CD8-positive, alpha-beta memory T cell (primary cell): ENCODE measurements at places on chromosomes 13 and 19. TPM values are rescaled to one million over a fixed set of nuclear protein-coding genes. Genes with fewer than 3 reads are reported as not detected.

- DNase-seq: no peak
These were observed 161.6 kb upstream of the OBI1 start for GRCh38 chr13:78820541-78820940.

GRCh38 chr13:75418997-75419396 lies 63.0 kb downstream of the TBC1D4 start:
- DNase-seq: no peak

DNA sequence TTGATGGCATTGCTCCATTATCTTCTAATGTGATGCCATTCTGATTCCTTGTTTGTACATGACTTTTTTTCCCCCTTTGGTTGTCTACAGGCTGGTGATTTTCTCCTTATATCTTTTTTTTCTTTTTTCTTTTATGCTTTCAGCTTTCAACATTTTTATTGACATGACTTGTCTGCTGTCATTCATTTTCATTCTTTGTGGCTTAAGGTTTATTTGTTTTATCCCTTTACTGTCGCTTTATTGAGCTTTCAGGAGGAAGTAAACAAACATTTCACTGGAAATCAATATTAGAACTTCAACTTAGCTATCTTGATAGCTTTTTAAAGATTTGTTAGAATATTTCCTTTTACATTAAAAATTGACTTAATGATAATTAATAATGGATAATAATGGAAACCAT lies 9.7 kb downstream of the ITM2B start:
- DNase-seq: no peak

- no peak for DNase-seq
These were observed 782.0 kb downstream of the SLITRK1 start for GRCh38 chr13:83100237-83100636.

GRCh38 chr13:72536714-72537394 lies 190.6 kb downstream of the MZT1 start:
- no peak for DNase-seq

DNA sequence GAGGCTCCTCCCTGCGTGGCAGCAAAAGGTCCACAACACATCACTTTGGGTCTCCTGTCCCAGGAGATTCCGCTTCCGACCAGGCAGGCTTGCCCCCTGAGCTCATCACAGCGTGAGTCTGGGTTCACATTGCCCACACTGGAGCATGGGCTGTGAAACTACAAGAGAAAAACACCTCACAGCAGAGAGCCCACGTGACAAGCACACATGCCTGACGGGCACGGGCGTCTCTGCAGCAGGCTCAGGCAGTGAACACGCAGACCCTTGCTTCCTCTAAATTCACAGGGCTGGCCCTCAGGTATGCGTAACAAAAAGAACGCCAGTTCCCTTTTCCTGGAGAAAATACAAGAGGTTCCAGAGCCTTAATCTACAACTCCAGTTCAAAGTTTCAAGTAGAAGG lies 41.9 kb downstream of the RASA3 start:
- no peak for DNase-seq

DNA sequence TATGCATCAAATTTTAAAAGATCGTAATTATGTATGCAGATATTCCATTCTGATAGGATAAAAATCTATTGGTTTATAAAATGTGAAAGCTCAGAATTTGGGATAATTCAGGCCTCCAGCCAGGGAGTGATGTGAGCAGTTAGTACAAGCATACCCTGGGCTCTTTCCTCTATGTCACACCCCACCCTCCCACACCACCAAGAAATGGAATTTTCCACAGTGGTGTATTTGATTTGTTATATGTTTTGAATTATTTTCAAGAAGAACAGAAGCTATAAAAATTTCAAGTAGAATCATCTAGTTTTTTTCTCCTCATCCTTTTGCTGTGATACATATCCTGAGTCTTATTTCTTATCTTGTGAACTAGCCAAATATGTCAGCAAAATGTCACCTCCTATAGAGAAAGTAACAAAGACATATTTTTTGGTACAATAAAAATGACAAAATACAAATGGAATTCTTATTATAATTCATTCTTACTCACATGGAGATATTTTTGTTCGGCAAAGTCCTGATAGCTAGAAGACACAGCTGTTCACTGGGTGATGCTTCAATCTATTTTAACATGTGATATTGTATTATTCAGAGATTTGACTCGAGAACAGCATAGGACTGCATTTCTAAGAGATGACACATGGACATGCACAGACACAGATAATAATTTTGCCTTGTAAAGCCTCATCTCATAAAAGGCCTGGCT lies 61.2 kb upstream of the FRY start:
- no peak for DNase-seq

DNA sequence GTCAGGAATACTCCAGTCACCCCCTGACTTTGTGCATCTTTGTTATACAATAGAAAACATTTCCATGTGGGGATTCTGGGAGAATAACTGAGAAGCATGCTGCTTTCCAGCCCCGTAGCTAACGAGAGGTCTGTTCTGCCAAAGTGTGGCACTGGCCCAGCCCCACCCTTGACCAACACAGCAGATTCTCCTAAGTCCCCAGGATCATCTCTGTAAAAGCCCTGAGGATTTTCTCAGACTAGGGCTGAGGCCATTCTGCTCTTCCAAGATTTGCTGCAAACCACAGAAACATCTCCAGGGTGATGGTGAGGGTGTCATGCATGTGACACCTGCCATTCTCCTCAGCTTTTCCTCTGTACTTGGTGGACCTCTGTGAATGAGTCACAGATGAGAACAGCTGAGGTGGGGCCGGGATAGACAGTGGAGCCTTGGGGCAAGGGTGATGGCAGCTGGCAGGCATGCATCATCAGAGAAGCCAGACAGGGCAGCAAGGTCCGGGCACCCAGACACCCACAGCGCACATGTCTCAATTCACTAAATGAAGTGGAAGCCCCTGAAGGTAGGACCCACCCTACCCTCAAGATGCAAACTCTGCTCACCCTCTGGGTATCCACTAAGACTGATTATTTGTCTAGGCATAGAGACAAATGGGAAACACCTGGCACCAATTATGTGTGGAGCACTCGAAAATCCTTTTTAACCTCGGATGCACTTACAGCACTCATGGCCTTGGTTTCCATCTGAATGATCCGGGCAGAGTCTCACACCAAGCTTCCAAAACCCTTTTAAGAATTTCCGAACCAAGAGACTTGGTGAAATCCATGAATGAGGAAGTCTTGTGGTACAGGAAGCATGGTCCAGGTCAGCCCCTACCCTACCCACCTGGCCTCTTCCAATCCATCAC lies 20.1 kb upstream of the DOCK9 start:
- DNase-seq: no peak

DNA sequence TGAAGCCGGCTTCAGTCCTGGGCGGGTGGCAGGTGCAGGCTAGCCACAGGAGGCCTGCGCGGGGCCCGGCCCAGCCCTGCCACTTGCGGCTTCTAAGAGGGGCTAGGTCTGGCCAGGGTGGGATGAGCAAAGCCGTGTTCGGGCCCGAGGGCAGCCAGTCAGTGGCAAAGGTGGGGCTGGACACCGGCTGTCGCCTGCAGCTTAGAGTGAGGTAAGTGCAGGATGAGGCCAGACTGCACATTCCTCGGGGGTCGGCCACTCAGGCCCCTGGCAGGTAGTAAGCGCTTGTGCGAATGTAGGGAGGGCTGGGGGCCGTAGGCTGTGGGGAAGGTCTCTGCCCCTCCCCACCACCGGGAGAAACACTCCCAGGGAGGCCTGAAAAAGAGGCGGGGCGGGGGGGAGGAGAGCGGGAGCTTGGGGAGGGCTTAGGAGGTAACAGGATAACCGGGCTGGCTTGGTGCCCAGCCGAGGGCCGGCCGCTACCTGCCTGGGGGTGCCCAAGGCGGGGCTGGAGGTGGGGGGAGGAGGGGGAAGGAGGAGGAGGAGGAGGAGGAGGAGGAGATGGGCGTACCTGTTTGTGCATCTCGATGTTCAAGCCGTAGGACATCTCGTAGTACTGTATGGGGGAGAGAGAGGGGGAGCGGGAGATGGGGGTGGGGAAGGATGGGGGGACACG lies 6.4 kb downstream of the TLE5 start:
- DNase-seq: no peak

DNA sequence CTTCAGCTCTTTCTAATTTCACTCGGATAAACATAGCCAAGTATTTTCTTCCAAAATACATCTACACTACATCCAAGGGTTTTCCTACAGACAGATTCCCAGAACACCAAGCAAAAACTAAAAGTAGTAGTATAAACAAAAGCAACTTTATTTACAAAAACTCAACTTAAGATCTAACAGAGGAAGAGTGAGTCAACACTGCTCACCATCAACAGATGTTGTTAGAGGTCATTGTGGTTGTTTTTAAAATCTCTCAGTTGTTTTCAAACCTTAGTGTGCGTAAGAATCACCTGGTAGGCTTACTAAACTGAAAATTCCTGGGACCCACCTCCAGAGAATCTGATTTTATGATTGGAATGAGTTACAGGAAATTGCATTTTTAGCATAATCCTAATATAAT lies 631.7 kb upstream of the SGCG start:
- DNase-seq: no peak

GRCh38 chr13:99124794-99125316 lies 75.8 kb upstream of the UBAC2 start:
- no peak for DNase-seq

GRCh38 chr13:42946927-42947326 lies 45.1 kb downstream of the EPSTI1 start:
- DNase-seq: no peak

DNA sequence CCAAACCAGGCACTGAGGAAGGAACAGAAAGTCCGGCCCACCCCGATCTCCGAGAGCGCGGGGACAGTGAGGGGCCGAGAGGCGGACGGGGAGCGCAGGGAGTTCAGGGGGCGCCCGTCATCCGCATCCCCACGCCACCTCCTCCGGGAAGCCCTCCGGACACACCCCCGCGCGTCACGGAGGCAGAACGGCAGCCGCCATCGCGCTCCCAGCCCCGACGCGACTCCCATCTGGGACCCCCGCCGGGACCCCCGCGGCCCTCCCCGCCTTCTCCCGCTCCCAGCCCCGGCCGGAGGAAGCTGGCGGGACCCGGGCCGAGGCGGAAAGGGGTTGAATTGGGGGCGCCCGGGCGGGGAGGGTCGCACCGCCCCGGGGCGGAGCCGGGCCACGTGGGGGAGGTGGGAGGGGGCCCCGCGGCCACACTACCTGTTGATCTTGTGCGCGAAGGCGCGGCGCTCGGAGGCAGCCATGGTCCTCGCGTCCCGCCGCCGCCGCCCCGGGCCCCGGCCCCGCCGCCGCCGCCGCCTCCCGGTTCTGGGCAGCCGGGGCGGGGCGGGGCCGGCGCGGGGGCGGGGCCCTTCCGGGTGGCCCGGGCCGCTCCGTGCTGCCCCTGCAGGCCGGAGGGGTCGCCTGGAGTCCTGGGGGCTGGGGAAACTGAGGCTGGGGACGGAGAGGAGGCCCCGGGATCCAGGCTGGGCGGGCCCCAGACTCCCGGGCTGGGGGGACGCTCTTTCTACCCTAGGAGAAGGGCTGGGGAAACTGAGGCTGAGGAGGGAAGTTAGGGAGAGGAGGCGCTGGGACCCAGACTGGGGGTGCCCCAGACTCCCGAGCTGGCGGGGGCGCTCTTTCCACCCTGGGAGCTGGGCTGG lies at the start of gene DOCK6:
TSS of gene DOCK6 (minus strand) at position 554 of the 869 bp plus-strand sequence. CDS start at position 470, 84 bp downstream.
- DNase-seq: no peak

- DNase-seq: no peak
These were observed 180.6 kb downstream of the KDM4B start for GRCh38 chr19:5149508-5149907.

GRCh38 chr13:84648069-84648640 lies 765.9 kb upstream of the SLITRK1 start:
- no peak for DNase-seq

DNA sequence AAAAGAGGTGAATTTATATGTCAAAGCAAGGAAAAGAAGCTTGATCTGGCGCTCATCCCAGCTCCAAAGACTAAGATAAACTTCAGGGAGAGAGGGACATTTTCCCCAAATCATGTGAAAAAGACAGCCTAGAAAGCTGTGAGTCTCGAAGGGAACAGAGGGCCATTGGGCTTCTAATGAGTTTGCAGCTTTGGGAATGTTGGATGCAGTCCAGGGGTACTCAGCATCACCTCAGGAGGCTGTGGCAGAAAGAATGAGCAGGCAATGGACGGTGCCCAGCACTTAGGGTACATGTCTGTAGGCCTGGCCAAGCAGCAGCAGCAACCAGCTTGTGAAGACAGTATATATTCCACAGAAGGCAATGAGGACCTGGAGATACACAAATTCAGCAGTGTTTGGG lies 25.7 kb upstream of the WASF3 start:
- DNase-seq: no peak

DNA sequence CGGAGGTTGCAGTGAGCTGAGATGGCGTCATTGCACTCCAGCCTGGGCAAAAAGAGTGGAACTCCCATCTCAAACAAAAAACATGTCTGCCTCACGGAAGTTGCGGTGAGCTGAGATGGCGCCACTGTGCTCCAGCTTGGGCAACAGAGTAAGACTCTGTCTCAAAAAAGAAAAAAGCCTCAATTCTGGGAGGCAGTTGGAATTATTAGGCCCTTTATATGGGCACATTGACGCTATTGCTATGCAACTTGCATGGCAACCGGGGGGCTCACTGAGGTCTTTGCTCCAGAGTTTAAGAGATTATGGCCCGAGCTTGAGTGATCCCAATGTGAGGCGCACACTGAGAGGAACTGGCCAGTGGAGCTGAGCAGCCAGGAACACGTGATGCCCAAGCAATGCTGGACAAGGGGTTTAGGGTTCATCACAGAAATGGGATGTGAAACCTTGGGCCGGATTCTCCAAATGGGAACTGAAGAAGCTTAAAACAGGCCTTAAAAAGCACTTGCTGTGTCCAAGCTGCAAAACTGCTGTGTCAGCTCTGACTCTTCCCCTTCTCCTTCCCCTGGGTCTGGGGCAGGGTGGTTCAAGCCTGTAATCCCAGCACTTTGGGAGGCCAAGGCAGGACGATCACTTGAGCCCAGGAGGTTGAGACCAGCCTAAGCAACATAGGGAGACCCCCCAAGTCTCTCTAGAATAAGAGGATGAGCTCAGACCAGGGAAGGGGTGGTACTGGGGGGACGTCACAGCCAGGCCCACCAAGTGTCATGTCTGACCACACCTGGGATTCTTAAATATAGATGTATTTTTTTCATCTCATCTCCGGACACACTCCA lies 2.5 kb downstream of the FTL start:
- no peak for DNase-seq

DNA sequence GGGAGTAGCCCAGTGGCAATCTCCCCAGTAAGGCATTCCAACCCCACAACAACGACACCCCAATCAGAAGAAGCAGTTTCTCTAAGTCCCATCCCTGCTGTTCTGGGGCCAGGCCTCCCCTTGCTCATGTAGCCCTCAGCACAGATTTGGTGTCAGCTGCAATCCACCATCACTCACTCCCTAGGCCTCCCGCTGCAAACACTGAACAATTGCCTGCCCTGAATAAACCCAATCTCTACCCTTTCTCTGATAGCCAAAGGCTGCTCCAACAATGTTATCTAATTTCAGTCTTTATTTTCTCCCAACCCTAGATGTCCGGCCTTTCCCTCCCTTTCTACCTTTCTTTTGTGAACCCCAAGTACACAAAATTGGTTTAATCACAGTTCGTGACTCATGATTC lies 5.6 kb upstream of the SOX21 start:
- DNase-seq: no peak

Gene SMARCA4
- polyA plus RNA-seq: 38.7 TPM

Gene RDH13
- 15.8 TPM for polyA plus RNA-seq

Gene PRR22
- 0.15 TPM for polyA plus RNA-seq

Gene GALP
- not detected for polyA plus RNA-seq

Gene PCDH8
- polyA plus RNA-seq: not detected

Gene CEACAM7
- polyA plus RNA-seq: not detected

Gene JSRP1
- 0.91 TPM for polyA plus RNA-seq

Gene IZUMO2
- not detected for polyA plus RNA-seq
